ENCODE measurements at places on chromosomes 5 and 9.

- no peak for DNase-seq
Measured at GRCh38 chr9:115305543-115305942, 187.6 kb upstream of the TNC start.

DNA sequence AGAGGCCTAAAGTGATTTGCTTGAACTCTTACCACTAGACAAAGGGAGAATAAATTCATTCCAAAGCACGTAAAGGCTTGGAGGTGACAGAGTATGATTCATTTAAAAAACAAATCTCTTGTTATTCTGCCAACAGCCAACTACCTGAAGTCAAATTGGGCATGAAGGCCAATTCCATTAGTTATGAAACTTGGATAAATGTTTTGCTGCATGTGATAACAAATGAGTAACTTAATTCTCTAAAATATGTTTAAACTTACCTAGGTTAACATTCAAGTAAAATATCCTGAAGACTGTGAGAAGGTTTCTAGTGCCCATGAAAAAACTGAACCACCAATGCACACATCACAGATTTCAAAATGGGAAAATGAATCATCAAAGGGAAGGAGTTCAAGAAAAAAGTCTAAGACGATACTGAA, 120.1 kb upstream of the TSLP start:
- no peak for DNase-seq

- no peak for DNase-seq
Measured at GRCh38 chr5:115160975-115161475, 8.7 kb downstream of the TRIM36 start.

- no peak for DNase-seq
Measured at GRCh38 chr5:71586052-71586940, 844 bp upstream of the MCCC2 start.

DNA sequence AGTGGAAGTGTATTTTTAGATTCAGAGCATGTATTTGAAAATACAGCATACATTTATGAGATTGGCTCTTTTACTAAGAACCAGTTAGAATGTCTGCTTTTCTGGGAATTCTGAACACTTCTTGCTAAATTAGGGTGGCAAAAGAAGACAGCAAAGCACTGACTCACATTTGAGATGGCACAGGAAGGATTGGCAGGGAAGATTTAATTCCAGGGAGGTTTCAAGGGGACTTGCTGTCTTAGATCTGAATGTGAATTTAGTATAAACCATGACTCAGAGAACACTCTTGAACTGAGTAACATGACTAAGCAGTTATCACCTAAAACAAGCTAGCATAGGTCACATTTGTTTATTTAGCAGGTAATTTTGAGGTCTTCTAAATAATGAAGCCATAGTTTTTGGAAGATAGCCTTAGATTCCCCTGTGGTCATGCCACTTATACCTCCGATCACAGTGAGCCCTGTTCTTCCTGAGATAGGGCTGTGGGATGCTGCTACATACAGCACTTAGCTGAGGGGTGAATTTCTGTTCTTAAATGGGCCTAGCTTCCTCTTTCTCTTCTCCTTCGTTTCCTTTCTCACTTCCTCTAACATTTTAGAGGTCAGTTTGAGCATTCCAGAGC, 173.8 kb downstream of the PCSK1 start:
- no peak for DNase-seq
